ENCODE measurements at places on chromosomes 6 and 20.

- no peak overlapping the region for H3K4me3 ChIP-seq
- H3K4me1 ChIP-seq: no peaks in the 10 kb centered on the region
- H3K27me3 ChIP-seq: no peaks in the 10 kb centered on the region
- no peaks in the 10 kb centered on the region for H3K36me3 ChIP-seq
Measured at GRCh38 chr6:167990016-167990945, 7.2 kb upstream of the KIF25 start.

- H3K27me3 ChIP-seq: no peaks in the 10 kb centered on the region
- H3K27ac ChIP-seq: no peak overlapping the region
- H3K4me3 ChIP-seq: no peak overlapping the region
- H3K4me1 ChIP-seq: peaks cover 27% of the 10 kb centered on the region
Measured at GRCh38 chr6:161048641-161049040, 57.1 kb downstream of the MAP3K4 start.

DNA sequence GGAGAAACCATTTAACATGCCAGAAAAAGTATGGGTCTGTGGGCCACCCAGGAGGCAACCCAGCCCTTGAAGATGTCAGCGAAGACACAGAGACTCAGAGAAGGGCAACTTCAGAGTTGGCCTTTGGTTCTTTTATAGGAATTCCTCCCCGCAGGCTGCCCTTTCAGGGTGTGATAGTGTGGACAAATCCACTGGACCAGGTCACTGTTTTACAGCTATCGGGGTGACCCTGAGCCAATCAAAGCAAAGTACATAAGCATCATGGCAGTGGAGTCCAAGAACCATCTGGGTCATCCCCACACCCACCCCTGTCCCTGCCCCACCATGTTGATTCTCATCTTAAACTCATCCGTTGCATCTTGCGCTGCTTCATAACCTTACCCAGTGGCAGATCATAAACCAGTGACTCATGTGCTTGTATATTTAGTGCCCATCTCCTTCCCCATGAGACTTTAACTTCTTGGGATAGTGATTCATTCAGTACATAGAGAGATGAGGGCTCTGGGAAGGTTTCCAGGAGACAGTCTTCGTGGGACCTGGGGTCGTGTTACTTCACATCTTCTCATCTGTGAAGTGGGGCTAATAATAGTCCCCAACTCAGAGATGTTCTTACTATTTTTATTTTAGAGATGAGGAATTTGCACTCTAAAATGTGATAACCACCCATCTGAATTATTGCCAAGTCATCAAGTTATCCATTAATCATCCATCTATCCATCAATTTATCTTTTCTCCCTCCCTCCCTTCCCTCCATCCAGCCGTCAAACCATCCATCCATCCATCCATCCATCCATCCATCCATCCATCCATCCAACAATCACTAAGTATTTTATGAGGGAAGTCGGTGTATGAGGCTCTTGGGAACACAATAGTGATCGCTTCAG, 51.0 kb downstream of the EDN3 start:
- H3K27ac ChIP-seq: no peak overlapping the region
- DNase-seq: no peak
- H3K27me3 ChIP-seq: peaks cover 4% of the 10 kb centered on the region
- no peaks in the 10 kb centered on the region for H3K36me3 ChIP-seq
- H3K4me3 ChIP-seq: no peak overlapping the region

GRCh38 chr6:53888931-53889330, 94.1 kb downstream of the LRRC1 start:
- no peak overlapping the region for H3K4me3 ChIP-seq
- no peak for DNase-seq
- no peaks in the 10 kb centered on the region for H3K36me3 ChIP-seq
- peaks cover 20% of the 10 kb centered on the region for H3K4me1 ChIP-seq
- H3K27me3 ChIP-seq: no peaks in the 10 kb centered on the region

- H3K4me3 ChIP-seq: no peak overlapping the region
- H3K4me1 ChIP-seq: peaks cover 13% of the 10 kb centered on the region
- H3K27ac ChIP-seq: no peak overlapping the region
- no peaks in the 10 kb centered on the region for H3K27me3 ChIP-seq
Measured at GRCh38 chr6:135505648-135506047, 8.1 kb upstream of the AHI1 start.

GRCh38 chr20:41057999-41058673, 29.5 kb downstream of the TOP1 start:
- DNase-seq: no peak
- H3K27me3 ChIP-seq: no peaks in the 10 kb centered on the region
- H3K27ac ChIP-seq: peak overlapping the region; percentile 56
- no peak overlapping the region for H3K4me3 ChIP-seq

- H3K27ac ChIP-seq: no peak overlapping the region
- no peaks in the 10 kb centered on the region for H3K36me3 ChIP-seq
- H3K27me3 ChIP-seq: no peaks in the 10 kb centered on the region
- DNase-seq: no peak
- H3K4me3 ChIP-seq: no peak overlapping the region
Measured at GRCh38 chr6:155693573-155694418, 238.2 kb upstream of the NOX3 start.

DNA sequence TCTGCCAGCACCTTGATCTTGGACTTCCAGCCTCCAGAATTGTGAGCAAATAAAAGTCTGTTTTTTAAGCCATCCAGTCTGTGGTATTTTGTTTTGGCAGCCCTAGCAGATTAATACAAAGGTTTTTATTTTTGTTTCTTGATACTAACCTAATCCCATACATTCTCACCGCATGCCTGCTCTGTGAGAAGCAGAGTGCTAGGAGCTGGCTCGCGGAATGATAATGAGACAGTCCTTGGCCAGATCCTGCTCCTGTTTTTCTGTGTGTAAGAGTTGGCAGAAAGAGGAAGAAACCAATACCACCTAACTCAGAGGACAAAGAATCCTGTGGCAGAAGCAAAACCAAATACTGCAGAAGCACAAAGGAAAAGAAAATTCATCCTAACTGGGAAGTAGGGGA, 82.6 kb downstream of the KIF16B start:
- no peak overlapping the region for H3K4me3 ChIP-seq
- H3K4me1 ChIP-seq: no peaks in the 10 kb centered on the region
- H3K36me3 ChIP-seq: peaks cover 64% of the 10 kb centered on the region
- H3K27ac ChIP-seq: no peak overlapping the region

GRCh38 chr6:168640768-168641167, 199.8 kb downstream of the SMOC2 start:
- no peaks in the 10 kb centered on the region for H3K4me1 ChIP-seq
- no peak overlapping the region for H3K27ac ChIP-seq
- peaks cover 26% of the 10 kb centered on the region for H3K27me3 ChIP-seq
- no peak overlapping the region for H3K4me3 ChIP-seq

DNA sequence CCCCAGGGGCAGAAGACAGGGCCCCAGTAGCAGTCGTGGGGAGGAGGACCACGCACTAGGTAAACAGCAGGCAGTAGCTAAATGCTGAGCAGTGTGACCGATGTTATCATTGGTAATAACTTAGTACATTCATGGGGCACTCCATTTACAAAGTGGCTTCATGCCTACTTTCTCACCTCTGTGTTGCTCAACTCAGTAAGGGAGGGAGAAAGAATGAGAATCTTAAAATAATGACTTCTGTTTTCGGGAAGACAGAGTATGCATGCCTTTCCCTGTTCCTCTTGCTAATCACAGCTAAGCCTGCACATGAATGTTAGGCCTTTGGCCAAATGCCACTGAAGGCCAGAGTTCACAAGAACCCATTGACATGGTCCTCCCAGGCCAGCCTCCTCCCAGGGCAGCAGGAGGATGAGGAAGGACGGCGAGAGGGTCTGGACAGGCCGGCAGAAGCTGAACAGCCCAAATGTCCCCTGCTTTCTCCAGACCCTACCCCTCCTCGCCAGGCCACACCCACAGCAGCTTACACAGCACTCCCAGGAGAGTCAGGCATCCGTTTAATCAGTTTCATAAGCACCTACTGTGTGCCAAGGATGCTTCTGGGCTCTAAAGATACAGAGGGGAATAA, 183.4 kb downstream of the ANKRD60 start:
- peaks cover 14% of the 10 kb centered on the region for H3K27me3 ChIP-seq
- H3K27ac ChIP-seq: no peak overlapping the region
- no peaks in the 10 kb centered on the region for H3K4me1 ChIP-seq
- no peak for DNase-seq
- H3K36me3 ChIP-seq: no peaks in the 10 kb centered on the region

DNA sequence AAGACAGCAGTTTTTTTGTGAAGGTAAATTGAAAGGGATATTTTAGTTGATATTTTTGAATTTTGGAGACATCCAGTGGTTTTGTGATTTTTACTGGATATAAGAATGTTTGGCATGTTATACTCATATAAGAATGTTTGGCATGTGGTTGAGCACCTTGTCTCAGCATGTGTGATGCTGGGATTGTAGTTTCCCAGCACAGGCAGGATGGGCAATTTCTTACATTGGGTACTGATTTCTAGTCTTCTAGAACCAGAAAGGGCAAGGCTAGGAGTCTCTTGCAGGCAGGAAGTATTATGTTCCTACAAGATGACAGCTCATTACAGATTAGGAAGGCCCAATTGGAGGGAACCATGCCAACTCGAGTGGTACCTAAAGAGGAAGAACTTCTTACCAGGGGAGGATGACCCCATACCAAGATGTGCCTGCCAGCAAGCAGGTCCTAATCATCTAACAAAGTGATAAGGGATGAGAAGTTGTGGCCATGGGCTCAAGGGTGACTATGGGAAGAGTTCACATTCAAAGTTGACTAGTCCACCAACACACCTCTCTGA, 377.8 kb downstream of the UTRN start:
- H3K36me3 ChIP-seq: peaks cover 6% of the 10 kb centered on the region
- H3K27me3 ChIP-seq: no peaks in the 10 kb centered on the region
- H3K27ac ChIP-seq: no peak overlapping the region

- peak overlapping the region; percentile 98 for H3K27ac ChIP-seq
- peak overlapping the region; percentile 87 for H3K4me3 ChIP-seq
- peaks cover 9% of the 10 kb centered on the region for H3K36me3 ChIP-seq
- H3K27me3 ChIP-seq: no peaks in the 10 kb centered on the region
Measured at GRCh38 chr6:144344646-144345045, 59.5 kb downstream of the UTRN start.

- no peak overlapping the region for H3K27ac ChIP-seq
- peaks cover 7% of the 10 kb centered on the region for H3K27me3 ChIP-seq
- H3K4me3 ChIP-seq: no peak overlapping the region
- no peak for DNase-seq
Measured at GRCh38 chr20:17856024-17856564, 112.5 kb downstream of the SNX5 start.

DNA sequence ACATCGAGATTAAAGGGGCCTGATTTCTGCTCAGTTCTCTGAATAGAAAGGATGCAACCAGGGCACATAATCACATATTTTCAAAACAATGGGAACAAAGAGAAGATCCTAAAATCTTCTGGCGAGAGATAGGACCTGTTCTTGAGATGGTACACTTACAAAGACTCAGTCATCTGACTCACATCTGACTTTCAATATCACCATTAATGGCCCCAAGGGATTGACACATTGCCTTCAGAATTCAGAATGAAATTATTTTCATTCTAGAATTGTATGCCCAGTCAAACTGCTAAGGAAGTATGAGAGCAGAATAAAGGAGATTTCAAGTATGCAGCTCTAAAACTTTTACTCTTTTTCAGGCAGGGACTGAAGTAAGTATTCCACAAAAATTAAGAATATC, 240.7 kb upstream of the POU3F2 start:
- H3K27me3 ChIP-seq: no peaks in the 10 kb centered on the region
- H3K36me3 ChIP-seq: no peaks in the 10 kb centered on the region
- H3K27ac ChIP-seq: no peak overlapping the region
